ENCODE measurements at places on chromosomes 6 and 20.

DNA sequence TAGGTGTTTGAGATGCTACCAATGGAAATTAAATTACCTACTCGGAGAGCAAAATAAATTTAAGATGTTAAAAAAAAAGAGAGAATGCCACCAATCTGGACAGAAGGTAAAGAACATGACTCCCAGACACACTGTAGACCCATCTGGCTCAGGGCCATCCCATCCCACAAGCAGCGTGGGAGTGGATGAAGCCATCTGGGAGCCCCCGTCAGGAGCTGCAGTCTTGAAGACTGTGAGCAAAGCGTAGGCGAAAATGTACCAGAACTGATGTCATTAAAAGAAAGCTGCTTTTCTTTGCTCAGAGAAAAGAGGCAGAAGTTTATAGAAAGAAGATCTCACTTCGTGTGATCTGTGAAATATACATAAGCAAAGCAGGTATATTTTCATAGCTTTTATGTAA lies 815.7 kb downstream of the QKI start:
- no peak for DNase-seq

DNA sequence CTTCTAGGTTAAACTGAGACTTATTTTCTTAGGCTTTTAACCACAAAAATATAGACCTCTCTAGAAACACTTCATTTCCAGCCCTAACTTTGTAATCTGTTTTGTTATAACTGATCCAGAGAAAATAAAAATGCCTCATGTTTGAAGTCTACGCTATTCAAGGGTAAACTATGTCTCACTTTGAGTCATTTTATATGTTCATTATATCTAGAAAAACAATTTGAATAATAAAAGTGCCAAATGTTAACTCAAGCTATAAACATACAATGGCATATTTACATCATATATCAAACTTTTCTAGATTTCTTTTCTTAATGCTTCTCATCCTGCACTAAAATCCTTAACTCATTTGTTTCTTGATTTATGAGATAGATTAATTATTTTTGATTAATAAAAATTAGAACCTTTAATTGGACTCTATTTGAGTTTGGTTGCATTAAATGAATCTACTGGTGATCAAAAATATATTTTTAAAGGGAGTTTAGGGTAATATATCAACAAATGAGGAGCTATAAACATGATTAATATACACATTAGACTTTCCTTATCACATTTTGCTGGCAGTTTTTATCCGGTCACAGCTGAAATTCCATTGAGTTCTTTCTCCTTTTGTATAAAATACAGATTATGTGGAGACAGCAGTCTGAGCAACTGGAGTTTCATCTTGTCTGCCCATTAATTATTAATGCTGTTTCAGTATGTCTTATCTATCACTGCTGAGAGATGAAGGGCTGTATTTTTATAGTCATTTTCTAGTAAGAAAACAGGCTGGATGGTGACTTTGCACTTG lies 246.5 kb downstream of the TBX18 start:
- DNase-seq = no peak

- no peak for DNase-seq
Observed at GRCh38 chr6:24396824-24397223, 5.9 kb upstream of the MRS2 start.

DNA sequence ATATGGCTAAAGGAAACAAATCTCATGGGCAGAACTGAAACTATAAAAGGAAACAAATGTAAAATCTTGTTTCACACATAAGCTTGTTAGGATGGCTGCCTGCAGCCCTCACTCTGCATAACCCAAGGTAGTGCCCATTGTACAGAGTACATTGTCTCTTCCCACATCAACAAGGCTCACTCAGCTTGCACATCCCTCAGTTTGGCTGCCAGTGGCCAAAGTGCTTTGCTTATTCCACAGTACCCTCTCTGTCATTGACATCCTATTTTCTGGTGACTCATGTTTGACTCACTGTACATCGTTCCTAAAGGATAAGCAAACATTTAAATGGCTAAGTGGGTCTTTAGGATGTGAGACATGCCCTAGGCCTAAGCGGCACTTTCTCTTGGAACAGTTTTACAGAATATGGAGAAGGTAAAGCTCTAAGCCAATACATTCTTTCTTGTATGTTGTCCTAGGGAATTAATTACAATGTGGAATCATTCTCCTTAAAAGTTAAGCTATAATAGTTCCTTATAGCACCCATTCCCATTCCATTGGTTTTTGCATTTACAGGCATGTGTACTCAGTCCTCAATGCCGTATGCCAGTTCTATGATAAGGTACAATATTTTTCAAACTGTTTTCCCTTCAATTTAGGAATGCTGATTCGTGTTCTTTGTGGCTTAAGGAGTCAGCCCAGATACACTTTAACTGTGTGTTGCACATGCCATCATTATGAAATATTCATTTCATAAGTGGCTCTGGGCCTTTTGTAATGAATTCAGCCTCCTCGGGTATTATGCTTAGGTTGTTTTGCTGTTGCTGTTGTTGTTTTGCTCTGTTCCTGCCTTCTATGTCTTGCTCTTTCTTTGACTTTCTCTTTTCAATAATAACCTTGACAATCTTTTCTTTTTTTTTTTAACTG lies 5.5 kb downstream of the ANKEF1 start:
- no peak for DNase-seq

GRCh38 chr20:6029538-6029937 lies 24.3 kb downstream of the LRRN4 start:
- DNase-seq = no peak

- no peak for DNase-seq
Observed at GRCh38 chr6:118746145-118746824, 94.9 kb upstream of the CEP85L start.

Data from forelimb muscle (tissue), 1 donor.